ENCODE measurements at places on chromosomes 13 and 19.

GRCh38 chr13:99380921-99381645 is 73.9 kb upstream of the GPR183 start:
- DNase-seq, result no peak

GRCh38 chr13:73119612-73120011 is 60.8 kb downstream of the KLF5 start:
- DNase-seq, result no peak

DNA sequence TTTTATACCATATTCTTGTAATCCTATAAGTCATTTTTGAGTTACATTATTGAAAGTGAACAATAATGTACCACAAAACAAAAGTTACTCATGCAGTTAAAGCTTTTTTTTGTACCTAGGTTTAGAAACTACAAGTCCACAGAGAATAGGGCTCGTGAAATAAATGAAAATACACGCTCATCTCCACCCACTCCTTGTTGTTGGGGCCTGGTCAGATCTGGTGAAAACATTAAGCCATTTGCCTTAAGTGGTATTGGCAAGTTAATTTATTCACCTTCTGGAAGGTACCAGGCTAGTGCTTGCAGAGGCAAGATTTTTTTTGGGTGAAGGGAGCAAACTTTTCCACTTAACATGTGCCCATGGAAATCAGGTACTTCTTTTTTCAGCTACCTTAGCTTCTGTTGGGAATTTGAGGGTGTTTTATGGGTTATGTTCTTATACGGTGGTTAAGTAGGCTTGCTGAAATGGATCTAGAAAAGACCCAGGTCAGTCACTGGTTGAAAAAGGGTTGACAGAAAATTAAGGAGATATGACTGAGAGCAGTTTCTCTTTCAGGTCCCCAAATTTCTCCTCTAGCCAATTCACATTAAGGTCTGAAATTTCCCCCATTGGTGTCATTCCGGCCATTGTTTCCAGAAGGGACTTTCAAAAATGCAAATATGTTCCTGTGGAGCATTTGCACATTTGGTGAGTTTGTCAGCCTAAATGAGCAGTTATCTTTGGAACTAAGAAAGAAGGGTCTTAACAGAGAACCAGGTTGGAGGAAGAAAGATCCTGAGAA is 143.3 kb downstream of the KCNRG start:
- DNase-seq, result no peak

GRCh38 chr13:80250213-80250810 is 90.6 kb downstream of the SPRY2 start:
- no peak for DNase-seq

GRCh38 chr19:13935765-13936510 is 2.3 kb downstream of the PODNL1 start:
- DNase-seq, result no peak

DNA sequence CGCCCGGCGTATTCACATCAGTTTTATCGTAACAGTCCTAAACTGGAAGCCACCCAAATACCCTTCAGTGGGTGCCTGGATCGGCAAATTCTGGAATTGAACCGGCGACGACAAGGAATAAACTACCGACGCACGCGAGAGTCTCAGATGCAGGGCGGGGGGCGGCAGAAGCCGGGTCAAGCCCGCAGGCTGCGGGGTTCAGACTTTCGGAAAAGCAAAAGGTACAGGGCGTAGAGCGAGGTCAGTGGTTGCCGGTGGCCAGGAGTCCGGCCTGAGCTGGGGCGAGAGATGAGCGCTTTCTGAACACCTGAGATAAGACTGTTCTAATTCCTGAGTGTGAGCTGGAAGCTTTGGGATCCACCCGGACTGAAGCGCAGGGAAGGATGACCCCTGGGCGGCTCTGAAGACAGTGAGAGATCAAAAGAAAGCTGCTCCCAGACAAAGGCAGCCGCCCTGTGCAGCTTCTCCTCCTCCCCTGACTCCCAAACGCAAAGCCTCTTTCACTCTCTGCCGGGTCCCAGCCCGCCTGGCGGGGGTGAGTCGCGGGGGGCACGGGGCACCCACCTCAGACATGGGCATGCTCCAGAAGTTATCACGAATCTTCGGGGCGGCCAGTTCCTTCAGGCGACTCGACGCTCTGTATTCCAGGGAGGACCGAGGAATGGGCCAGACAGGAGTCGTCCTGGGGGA is 26.2 kb upstream of the MIER2 start:
- DNase-seq, result no peak

- no peak for DNase-seq
These were observed 8.3 kb downstream of the PLEKHG2 start for GRCh38 chr19:39420769-39421168.

DNA sequence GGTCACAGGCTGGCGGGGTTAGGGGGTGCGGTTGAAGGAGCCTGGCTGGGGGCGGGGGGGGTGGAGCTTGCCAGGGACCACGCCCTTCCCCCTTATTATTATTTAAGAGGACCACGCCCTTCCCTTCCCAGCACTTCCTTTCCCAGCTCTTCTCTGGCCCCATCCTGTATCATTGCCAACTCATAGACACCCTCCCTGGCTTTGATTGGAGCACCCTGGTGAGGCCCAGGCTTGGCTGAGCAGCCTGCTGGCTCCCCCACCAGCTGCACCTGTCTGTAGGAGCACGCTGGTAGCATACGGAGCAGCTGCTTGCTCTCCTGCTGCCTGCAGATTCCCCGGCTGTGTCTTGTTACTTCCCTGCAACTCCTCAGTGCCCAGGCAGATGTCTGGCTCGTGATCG is 62.5 kb upstream of the PDX1 start:
- DNase-seq, result no peak

DNA sequence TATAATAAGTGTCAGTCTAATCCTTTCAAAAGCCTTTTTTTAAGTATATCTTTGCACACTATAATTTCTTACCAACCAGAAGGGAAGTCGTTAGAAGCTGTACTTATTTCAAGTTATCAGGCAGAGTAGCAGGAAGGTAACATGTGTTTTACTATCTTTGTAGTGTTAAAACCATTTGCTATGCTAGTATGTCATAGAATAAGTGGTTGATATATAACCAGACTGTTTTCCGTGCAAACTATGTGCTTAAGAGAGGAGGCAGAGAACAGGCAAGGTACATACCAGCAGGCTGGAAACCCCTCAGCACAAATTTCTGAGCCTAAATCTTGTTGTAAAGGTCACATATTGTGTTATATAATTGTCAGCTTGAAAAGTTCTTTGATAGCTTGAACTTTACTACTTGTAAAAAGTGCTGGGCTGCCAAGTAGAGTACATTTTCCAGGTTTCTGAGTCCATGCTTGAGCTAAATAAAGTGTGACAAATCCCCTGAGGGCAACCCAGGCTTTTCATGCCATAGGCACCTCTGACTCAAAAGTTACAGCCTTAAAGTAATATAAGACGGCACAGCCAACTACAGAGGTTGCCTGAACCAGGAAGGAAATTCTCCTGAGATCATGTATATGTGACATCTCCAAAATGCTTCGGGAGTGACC is 1297.4 kb downstream of the PCDH9 start:
- DNase-seq, result no peak

DNA sequence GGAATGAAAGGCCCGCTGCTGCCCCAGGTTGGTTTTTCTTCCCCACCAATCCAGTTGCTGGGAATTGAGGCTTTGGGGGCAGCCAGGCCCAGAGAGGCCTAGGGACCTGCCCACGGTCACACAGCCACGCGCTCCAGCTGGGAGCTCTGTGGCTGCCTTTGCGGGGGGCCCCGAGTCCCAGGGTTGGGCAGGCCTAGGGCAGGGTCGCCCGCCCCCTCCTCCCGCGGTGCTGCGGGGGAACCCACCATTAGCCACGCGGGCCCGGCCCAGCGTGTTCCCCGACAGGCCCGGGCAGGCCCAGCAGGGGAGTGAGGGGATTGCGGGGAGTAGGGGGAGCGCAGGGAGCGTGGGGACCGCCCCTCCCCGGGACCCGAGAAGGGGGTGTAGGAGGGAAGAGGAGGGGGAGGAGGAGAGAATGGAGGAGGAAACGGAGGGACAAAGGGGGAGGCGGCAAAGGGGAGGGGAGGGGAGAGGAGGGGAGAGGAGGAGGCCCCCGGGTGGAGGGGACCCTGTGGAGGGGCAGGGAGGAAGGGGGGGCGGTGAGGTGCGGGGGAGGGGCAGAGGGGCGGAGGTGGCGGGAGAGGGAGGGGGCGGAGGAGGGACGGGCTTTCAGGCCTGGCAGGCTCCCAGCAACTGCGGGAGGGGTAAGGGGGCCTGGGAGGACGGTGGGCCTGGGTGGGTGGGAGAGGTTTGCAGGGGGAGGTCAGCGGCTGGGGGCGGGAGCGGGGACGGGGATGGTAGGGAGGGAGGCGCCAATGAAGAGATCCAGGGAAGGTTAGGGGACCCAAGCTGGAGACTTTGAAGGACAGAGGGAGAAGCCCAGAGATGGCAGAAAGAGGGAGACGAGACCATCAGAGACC is 12.9 kb upstream of the TLE2 start:
- no peak for DNase-seq

DNA sequence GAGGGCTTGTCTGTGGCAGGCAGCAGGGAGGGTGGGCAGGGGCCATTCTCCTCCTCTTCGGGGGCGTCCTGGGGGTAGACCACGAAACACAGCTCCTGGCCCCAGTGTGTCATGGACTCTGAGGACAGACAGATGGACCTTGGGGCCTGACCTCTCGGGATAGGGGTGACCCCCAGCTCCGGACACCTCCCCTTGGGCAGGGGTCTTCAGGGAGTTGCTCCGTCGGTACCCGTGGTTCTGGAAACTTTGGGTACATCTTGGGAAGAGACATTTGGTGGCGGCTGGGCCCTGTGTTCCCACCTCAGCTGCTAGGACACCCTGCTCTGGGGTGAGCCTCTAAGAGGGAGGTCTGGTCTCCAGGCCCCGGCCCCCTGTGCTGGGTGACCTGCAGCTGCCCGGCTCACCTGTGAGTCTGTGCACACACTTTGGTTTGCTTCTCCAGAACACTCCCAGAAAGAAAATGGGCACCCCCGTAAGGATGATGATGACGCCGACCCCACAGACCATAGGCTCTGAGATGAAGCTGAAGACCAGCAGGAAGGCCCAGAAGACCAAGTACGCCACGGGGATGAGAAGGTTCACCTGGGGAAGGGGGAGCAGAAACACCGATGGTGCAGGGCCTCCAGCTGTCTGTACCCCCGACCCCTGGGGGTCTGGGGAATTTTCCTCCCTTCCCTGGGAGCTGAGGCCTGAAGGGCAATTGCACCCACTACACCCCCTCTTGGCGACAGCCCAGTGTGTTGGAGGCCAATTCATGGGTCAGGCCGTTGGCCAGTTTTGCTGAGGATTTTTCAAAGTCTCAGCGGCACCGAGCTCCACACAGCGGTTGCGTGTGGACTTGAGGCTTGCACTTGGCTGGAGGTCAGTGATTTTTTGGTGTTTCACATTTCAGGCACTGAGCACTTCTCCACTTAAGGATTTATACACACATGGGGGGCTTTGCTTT is 15.0 kb downstream of the LRP3 start:
- no peak for DNase-seq

- no peak for DNase-seq
These were observed 11.5 kb downstream of the TM6SF2 start for GRCh38 chr19:19261350-19262189.

DNA sequence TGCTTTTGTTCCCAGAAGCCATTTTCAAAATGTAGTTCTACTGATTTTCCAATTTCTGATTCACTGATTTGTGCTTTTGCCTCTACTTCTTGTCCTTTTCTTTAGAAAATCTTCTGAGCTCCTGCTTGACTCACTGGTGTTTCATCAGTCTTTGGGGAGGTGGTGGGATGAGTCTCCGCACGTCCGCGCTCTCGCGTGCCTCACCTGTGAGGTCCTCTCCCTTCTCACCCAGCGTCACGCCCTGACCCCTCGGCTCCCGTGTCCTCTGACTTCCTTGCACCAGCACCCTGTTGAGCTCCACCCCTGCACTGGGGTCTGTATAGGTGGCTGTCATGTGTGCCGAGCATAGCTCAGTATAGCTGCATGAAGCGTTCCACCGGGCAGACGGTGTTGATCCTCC is 52.7 kb upstream of the MCF2L start:
- DNase-seq, result no peak
